ENCODE measurements at places on chromosomes 6 and 20.

DNA sequence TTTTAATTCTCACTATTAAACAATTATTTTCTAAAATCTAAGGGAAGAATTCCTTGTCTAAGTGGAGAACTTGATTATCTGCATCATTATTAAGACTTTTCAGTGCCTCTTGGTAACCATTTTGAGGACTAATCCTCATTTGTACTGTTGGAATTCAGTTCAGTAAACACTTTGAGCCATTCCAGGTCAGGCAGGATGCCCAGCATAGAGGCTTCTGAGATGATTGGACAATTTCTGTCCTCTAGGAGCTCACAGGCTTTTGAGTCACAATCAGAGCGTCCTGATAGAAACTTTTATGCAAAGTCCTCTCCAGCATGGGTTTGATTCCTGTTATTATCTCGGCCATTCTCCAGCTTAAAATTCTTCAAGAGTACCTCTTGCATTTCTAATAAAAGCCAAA lies 1304.6 kb downstream of the EPHA7 start:
- no peak for DNase-seq

- DNase-seq, result no peak
Measured at GRCh38 chr6:31037169-31037568, 26.9 kb downstream of the MUC22 start.

DNA sequence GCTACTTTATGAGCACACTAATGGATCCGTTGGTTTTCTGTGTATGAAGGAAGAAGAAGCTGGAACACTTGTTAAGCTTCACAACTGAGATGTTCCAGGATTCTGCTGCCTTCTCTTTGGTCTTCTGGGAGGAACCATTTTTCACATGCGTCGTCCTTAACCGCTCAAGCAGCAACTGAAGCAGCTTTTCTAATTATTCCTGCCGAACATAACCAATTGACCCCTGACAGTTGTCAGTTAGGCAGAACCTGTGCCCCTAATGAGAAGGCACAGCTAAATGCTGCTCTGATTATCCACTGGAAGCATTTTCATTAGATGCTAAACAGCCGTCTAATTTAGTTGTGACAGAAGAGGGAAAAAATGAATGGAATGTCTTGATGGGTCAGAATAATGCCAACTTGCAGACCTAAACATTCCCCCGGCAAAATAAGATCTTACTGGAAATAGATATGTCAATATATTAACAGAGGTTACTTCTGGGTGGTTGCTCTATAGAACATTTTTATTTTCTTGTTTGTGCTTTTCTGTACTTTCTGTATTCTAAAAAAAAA lies 85.0 kb upstream of the SMLR1 start:
- DNase-seq, result no peak

DNA sequence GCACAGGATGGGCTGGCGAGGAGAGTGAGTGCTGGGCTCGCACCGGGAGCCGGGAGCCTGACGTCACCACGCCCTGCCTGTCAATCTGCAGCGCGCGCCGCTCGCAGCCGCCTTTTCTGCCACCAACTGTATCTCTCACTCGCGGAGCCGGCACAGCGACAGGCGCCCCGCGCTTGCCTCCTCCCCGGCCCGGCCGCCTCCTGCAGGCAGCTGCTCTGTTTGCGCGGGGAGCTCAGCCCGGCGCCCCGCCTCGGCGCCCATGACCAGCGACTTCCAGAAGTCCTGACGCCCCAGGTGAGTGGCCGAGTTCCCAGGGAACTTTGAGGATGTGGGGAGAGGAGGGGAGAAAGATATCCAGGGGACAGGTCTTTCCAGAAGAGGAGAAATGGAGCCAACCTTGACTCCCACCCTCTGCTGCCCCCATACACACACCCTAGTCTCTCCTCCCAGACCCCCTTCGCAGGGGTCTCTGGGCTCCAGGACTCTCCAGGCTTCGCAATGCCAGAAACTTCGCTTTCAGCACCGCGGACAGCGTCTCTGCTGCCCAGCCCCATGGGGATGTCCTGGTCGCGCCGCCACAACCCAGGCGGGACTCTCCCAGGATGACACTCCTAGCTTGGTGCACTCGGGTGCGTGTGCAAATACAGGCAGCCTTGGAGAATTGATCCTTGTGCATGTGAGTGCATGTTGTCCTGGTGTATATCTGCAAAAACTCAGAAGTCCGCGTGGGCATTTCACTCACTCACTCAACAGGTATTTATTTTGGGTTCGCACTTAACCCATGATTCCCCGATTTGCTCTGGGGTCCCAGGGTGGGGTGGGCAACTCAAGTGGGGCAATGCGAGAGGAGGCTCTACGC lies at the start of gene GPR6:
Gene GPR6, plus strand, starts transcription at position 138 of the 859 bp plus-strand sequence. CDS start 802 bp downstream, outside the sequence.
- peak; percentile 7 for DNase-seq

DNA sequence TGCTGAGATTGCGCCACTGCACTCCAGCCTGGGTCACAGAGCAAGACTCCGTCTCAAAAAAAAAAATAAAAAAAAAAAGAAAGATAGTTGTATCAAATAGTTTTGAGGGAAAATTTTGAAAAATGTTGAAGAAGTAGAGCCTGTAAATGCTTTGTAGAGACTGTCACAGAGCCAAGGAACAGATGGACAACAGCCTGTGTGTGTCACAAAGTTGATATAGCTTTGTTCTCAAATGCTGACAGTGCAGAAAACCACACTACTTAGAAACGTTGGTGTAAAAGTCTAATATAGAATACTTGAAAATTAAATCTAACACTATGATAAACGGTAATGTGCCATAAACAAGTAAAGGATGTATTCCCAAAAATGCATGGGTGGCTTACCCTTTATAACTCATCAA lies 25.4 kb downstream of the PTK7 start:
- DNase-seq, result no peak

DNA sequence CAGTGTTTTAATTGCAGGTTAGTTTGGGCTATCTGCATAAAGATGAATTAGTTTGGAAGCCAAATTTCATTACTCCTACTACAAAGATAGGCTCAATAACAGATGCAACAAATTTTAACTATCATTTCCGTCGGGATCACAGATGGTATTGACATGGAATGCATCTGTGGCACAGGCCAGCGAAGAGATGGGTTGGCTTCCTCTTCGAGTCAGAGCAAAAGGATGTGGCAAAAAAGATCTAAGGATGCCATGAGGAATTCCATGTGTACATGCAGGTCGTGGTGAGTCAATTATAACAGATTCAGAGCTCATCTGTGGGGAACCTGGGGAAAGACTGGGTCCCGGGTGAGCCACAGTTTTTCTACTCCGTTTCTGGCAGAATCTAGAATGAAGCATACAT lies 83.0 kb upstream of the CITED2 start:
- DNase-seq, result no peak

- DNase-seq, result no peak
Measured at GRCh38 chr20:54162378-54163009, 11.3 kb downstream of the CYP24A1 start.

DNA sequence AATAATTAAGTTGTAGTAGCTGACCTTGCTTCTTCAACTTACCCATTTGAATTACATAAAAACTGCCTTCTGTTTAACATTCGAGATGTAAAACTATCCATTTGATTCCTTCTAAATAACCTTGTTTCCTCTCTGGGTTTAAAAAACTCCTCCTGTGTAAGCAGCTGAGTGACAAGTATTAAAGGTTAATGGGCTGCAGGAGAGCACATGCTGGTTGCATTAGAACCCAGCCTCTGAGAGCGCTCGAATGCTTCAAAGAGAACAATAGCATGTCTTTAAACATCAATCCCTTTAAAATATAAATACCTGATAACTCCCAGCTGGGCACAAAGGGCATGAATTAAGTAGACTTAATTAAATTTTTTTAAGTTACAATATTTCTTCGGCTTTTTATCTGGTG lies 215.8 kb downstream of the EYA4 start:
- no peak for DNase-seq

GRCh38 chr20:51609251-51609650 lies 66.7 kb upstream of the NFATC2 start:
- DNase-seq, result no peak

DNA sequence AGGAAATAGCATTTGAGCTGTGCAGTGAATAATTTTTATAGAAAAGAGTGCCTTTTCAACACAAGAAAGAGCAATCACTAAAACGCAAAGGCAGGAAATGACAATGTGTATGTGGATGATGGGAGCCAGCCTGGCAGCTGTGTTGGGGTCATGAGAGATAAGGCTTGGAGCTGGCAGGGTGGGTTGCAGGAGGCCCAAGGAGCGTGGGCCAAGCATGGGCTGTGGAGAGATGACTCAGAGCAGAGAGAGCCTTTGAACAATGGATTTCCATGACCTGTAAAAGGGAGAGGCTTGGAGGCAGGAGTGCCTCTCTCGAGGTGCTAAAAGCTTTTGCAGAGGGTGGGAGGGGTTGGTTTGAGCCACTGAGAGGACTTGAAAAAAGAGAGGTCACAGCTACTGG lies 6.6 kb upstream of the TBC1D7 start:
- no peak for DNase-seq

- peak; percentile 55 for DNase-seq
Measured at GRCh38 chr6:169654598-169655391, 47.0 kb downstream of the WDR27 start.

GRCh38 chr20:59165396-59165795 lies 1.8 kb downstream of the ZNF831 start:
- no peak for DNase-seq

DNA sequence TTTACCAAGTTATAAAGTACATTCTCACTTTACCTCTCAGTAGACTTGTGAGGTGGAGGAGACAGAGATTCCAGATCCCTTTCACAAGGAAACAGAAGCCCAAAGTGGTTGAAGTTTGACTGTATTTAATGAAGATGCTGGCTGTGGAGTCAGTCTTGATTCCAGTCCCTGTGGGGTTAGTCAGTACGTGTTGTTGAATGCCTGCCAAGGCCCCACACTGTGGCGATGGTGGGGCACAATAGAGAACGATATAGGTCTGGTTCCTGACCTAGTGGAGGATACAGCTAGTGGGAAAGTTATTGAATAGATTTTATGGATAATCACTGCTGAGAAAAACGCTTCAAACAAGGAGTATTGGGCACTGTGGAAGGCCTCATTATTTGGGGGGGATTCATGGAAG lies 71.4 kb downstream of the LRRC1 start:
- DNase-seq, result no peak

DNA sequence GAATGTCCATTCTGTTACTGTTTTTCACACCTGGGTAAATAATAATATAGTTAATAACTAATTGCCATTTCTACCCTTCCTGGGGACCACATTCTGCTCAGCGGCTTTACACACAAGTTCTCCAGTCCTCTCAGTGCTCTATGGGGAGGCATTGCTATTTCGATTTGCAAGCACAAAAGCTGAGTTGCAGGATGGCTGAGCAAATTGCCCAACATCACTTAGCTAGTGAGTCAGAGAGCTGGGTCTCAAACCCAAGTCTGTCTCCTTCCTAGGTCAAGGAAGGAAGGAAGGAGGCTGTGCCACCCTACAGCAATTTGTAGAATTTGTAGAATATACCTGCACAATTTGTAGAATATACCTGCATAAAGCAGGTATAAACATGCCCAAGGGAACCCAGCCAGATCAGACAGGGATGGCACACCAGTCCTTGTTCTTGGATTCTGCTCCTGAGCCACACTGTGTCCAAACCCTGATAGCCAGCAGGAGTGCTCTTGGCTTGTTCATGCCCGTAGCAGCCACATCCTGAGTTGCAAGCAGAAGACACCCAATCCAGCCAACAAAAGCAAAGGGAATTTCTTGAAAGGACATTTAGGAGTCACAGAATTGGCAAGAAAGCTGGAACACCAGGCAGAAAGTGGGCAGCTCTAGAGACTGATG lies 56.9 kb downstream of the LY86 start:
- no peak for DNase-seq

- no peak for DNase-seq
Measured at GRCh38 chr6:109079981-109080380, 14.7 kb downstream of the SESN1 start.

GRCh38 chr20:10603971-10604864 lies 69.6 kb downstream of the JAG1 start:
- DNase-seq, result no peak

DNA sequence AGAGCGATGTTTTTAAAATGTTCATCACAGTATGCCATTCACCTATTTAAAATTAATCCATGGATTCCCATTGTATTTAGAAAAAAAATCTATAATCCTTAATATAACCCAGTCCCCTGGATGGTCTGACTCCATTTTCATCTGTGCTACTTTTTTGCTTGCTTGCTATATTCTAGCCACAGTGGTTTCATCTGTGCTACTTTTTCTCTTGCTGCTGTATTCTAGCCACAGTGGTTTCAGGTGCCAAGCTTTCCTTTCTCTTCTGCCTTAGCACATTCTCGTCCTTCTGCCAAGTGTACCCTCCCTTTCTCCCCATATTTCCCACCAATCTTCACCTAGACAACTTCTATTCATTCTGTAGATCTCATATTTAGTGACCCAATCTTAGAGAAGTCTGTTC lies 33.3 kb upstream of the SOX4 start:
- no peak for DNase-seq

- no peak for DNase-seq
Measured at GRCh38 chr6:132569170-132569569, 952 bp upstream of the TAAR6 start.

Measured in activated T-helper 1 cell treated with anti-CD3 and anti-CD28 coated beads, Interleukin-2, amount 50 U/mL, for 16 hours (primary cell).